H7 (cell line): ENCODE measurements at places on chromosomes 6 and 20.

DNA sequence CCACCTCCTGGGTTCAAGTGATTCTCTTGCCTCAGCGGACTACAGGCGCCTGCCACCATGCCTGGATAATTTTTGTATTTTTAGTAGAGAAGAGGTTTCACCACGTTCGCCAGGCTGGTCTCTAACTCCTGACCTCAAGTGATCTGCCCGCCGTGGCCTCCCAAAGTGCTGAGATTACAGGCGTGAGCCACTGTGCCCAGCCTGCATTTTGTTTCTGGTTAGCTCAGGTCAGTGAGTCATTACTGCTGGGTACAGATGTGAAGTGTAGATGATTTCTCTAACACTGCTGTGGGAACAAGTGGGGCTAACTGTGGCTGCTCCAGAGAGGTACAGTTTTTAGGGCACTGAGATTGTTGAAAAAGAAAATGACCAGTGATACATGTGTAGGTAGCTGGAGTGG is 188.6 kb downstream of the PRL start:
- no peak for DNase-seq

DNA sequence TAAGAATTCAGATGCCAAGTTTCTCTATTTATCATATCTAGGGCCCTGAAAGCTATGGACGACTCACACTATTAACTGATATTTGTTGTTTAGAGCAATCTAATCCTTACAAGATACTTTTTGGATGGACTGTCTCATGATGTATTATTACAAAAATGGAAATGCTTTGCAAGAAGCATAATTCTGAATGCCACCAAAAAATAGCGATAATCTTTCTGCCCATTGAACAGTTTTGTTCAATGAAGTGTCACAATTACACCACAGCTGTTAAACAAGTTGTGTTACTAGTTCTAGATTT is 460.4 kb upstream of the JARID2 start:
- no peak for DNase-seq

DNA sequence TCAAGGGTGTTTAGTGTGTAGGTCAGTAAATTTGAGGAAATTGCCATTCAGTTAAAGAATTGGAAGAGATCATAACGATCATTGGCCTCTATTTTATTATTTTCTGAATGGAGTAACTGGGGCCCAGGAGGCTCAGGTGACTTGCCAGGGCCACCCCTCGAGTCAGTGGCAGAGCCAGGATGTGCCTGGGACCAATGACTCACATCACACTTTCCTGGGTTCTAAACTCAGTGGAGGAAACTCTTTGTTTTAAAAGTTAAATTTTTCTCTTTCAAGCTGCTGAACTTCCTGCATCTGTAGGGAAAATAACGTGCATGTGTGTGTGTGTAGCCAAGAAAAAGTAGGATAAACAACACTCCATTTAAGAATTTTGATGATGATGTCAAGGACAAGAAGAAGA is 135.5 kb downstream of the MYLK4 start:
- no peak for DNase-seq

GRCh38 chr6:56581296-56581925 is 61.3 kb downstream of the DST start:
- no peak for DNase-seq

GRCh38 chr6:9126878-9127560 is 691.7 kb upstream of the SLC35B3 start:
- no peak for DNase-seq

- DNase-seq = no peak
Observed at GRCh38 chr6:22112461-22112860, 184.4 kb downstream of the PRL start.

DNA sequence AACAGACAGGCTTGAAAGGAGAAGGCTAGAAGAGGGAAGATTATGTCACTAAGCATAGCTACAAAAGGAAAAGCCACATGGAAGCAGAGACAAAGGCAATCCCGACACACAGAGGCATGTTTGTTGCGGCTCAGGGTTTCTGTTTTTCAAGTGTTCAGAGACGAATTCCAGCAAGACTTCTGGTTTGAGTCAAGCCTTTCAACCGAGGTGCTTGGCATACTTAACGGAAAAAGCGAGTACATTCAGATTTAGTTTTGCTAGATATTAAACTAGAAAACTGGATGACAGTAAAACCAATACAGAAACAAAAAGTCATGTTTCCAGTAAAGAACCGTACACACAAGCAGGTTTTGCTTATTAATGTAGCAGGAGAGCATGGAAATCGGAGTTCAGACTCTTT is 27.2 kb downstream of the MCUR1 start:
- DNase-seq = peak; percentile 22

DNA sequence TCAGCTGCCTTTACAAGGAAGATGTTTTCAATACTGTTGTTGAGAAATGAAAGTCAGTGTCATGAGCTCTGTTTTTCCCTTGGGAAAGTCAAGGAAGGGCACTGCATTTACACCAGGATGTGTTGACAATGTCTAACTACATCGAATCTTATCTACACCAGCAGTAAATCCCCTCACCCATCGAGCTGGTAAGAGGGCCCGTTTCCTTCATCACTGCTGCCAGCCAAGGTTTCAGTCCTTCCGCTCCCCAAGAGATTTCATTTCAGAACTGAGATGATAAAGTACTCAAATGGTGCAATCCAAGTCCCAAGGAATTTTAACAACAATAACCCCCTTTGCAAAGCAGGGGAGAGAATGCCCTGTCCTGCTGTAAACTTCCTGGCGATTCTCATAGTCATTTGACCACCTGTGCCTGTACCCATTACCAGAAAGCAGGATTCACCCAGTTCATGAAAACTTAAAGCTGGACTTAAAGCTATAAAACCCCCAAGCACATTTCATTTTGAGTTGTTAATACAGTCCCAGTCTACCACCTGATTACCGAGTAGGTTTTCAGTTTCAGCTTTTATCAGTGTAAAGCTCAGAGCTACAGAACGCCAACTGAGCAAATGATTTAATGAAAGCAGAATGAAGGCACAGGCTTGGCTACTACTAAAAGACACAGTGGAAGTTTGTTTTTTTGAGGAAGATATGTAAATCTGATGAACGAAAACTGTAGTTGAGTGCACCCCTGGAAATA is 122.5 kb upstream of the TAB2 start:
- no peak for DNase-seq

GRCh38 chr20:51402201-51402600 is 140.3 kb downstream of the NFATC2 start:
- DNase-seq = no peak

DNA sequence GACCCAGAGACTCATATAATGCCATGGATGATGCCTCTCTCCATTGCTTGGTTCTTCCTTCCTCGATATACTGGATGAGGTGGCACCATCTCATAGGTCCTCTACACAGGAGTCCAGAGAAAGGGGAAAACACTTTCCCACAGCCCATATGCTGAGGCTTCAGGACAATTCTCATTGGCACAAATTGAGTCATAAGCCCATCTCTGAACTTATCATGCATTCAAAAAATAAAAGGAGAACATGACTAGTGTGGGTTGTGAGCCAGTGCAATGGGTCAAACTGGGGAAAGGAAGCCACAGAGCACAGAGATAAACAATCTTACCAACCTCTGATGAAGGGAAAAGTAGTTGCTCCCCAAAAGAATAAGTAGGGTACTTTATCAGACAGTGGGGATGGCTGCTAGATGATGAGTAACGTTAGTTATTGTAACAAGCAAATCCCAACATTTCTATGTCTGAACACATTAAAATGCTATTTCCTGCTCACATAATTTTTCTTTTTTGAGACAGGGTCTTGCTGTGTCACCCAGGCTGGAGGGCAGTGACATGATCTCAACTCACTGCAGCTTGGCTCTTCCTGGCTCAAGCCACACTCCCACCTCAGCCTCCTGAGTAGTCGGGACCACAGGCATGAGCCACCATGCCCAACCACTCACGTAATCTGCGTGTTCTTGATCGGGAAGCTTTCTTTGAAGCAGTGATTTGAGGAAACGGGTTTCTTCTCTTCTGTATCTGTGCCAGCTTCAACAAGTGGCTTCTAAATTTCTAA is 27.0 kb downstream of the SOD2 start:
- no peak for DNase-seq

- no peak for DNase-seq
Observed at GRCh38 chr20:24241466-24241865, 228.0 kb upstream of the SYNDIG1 start.

GRCh38 chr6:27582928-27583725 is 110.2 kb upstream of the ZNF184 start:
- DNase-seq = peak; percentile 70

DNA sequence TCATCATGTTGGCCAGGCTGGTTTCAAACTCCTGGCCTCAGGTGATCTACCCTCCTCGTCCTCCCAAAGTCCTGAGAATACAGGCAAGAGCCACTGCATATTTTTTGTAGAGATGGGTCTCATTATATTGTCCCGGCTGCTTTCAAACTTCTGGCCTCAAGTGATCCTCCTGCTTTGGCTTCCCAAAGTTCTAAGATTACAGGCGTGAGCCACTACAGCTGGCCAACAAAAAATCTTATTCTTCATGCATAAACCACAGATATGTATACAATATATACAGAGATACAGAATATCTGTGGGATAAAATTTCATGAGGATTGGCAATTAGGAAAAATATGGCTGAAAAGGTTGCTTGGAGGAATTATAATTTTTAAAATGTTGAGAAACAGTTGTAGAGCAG is 49.9 kb downstream of the SLC35A1 start:
- DNase-seq = no peak

- DNase-seq = no peak
Observed at GRCh38 chr6:169024047-169024660, 229.5 kb downstream of the THBS2 start.

DNA sequence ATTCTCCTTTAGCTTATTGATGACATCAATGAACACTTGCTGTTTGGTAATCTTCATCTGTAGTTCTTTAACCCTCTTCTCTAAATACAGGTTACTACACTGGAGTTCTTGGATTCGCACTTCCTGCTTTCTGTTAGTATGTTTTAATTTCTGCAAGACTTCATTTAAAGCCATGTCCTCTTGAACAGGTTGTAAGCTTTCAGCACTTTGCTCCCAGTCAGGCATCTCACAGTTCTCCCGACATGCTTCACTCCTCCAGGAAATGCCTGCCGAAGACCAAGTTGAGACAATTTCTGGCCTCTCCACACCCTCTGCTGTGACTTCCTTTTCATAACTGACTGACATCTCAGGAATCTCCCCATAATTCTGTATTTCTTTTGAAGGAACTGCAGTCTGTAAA is 15.8 kb downstream of the CAGE1 start:
- no peak for DNase-seq

- DNase-seq = peak; percentile 37
Observed at GRCh38 chr20:24951536-24952083, 2.5 kb downstream of the CST7 start.

- DNase-seq = no peak
Observed at GRCh38 chr20:47051936-47052526, 157.4 kb downstream of the EYA2 start.

DNA sequence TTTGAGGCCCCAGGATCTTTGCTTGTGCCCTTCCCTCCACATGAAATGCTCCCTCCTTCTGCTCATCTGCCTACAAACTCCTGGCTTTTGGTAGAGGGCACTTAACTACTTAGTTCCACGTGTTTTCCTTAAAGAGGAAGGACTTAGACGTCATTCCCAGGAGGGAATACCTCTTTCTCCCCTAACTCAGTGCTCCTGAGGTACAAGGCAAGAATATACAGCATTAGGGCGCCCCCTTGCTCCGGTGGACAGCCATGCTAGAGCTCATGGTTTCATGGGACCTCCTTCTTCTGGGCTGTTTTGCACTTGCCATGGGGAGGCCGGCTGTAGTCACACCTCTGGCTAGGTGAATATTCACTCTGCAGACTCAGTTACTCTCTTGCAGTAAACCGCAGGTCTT is 93.8 kb upstream of the LY86 start:
- DNase-seq = peak; percentile 80

DNA sequence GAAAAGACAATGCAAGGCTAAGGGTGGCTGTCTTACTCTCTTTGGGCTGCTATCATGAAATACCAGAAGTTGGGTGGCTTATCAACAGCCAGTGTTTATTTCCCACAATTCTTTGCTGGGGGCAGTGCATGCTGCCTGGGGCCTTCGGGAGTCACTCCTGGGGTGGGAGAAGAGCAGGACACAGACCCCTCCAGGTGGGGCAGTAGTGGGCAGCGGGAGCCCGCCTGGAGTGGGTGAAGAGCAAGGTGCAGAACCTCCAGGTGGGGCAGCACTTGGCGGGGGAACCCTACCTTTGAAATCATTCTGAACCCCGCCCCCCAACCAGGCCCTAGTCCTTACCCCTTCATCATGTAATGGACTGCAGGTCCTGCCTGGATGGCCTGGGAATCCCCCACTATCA is 69.6 kb upstream of the THBS2 start:
- DNase-seq = peak; percentile 31

DNA sequence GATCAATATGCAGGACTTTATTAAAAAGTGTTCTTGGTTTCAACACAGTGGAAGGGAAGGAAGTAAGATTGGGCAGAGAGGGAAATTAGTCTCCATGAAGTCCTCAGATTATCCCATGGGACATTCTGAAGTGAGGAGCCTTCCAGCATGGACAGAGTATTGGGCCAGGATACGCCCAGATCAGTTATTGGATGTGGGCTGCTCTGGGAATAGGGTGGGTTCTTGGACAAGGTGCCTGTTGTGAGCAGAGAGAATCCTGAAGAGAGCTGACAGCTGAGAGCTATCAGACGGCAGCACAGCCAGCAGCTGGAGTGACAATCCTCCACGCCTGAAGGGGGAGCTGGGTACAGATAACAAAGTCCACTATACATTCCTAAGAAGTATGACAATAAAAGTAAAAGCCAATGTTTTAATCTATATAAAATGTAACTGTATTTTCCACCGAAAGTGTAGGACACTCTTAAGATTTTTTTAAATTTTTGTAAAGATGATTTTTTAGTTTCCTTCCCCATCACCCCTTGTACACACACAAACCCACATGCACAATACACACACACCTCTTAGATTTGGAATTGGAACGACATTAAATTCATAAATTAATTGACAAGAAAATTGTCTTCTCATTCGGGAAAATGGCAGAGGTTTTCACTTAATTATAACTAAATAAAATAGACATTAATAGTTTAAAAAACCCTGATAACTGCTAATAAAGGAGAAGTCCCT is 107.8 kb downstream of the FBXO5 start:
- peak; percentile 10 for DNase-seq

- no peak for DNase-seq
Observed at GRCh38 chr6:121579478-121579877, 144.0 kb downstream of the GJA1 start.

GRCh38 chr6:165729307-165729936 is 66.4 kb upstream of the PDE10A start:
- DNase-seq = peak; percentile 88

DNA sequence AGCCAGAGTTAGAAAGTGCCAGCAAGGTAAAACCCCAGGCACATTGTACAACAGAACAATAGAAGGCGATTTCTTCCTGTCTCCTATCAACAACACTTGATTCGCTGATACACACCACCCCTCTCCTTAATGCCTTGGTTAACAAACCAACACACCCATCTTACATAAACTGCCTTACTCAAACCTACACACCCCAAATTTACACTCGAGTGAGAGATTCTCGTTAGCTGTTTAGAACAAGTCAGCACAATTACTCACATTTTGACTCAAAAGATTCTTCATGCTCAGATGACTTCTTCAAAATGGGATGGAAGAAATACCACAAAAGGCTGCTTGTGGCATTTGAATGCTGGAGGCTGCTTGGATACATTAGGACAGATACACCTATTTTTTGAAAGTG is 80.0 kb upstream of the FOXQ1 start:
- DNase-seq = no peak

- peak; percentile 40 for DNase-seq
Observed at GRCh38 chr6:10759312-10759839, 11.8 kb downstream of the TMEM14B start.

- DNase-seq = no peak
Observed at GRCh38 chr20:57432480-57432861, 41.3 kb downstream of the RBM38 start.

GRCh38 chr6:104400844-104401243 is 458.9 kb downstream of the HACE1 start:
- DNase-seq = peak; percentile 23
